Suppressor macrophage treated with lipopolysaccharide for 1 hour (primary cell): ENCODE measurements at places on chromosomes 16 and 17.

DNA sequence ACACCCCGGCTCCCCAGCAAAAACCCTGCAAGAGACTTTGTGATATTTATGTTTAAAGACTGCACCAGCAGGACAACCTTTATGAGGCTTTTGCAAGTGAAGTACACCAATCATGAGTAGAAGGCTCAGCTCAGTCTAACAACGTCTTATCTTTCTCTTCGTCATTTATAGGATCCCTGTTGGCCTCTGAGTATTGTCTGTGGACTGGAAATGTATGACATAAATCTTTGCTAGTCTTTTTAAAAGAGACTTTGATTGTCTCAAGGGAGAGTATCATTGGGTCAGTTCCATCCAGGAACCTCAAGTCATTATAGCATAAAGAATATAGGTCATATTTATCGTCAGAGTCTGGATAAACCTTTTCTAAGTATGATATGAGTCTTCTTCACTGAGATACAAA lies 505.0 kb upstream of the SOX9 start:
- DNase-seq = no peak

DNA sequence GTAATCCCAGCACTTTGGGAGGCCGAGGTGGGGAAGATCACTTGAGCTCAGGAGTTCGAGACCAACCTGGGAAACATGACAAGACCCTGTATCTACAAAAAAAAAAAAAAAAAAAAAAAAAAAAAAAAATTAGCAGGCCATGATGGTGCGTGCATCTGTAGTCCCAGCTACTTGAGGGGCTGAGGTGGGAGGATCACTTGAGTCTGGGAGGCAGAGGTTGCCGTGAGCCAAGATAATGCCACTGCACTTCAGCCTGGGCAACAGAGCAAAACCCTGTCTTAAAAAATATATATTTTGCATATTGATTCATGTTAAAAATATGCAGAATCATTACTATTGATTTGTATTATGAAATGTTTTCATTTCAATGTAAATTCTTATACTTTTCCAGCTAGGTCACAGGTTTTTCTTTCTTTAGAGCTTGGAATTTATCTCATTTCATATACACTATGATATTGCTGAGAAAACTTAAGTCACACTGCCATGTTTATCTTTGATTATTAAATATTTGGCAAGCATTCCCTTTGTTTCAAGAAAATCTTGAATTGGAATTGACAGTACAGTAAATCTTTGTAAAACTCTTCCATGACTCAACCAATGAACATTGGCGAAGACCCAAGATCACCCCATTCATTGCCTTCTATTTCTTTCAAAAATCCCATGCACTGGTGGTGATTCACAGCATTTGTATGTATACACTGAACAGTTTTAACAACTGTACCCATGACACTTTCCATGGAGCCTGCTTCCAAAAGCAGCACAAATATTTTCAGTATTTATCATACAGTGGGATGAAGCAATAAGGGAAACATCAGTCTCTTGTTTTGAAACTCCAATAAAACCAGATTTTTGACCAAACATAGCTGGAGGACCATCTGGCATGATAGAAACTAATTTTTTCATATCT lies 83.5 kb upstream of the TNRC6A start:
- DNase-seq = peak; percentile 20

- DNase-seq = no peak
Observed at GRCh38 chr16:69924777-69925191, 26.4 kb upstream of the CLEC18A start.

- DNase-seq = no peak
Observed at GRCh38 chr16:82641336-82641984, 14.7 kb downstream of the CDH13 start.

DNA sequence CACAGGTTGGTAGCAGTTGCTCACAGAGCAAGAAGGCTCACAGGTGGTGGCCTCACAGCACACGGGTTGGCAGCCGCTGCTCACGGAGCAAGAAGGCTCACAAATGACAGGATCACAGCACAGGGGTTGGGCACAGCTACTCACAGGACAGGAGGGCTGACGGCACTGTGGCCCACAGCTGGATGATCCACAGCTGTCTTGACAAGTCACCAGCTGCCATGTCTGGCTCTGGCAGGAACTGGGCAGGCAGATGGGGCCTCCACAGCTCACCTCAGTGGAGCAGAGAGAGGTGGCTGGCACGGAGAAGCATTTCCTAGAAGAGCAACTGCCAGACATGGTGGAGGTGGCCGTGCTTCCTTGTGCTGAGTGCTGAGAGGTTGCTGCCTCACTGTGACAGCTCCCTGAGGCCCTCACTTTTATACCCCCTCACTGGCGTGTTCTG lies at the start of gene KRTAP16-1:
Gene KRTAP16-1, minus strand, starts transcription at position 392 of the 442 bp plus-strand sequence. Its CDS starts 56 bp downstream, at position 336.
- DNase-seq = no peak

DNA sequence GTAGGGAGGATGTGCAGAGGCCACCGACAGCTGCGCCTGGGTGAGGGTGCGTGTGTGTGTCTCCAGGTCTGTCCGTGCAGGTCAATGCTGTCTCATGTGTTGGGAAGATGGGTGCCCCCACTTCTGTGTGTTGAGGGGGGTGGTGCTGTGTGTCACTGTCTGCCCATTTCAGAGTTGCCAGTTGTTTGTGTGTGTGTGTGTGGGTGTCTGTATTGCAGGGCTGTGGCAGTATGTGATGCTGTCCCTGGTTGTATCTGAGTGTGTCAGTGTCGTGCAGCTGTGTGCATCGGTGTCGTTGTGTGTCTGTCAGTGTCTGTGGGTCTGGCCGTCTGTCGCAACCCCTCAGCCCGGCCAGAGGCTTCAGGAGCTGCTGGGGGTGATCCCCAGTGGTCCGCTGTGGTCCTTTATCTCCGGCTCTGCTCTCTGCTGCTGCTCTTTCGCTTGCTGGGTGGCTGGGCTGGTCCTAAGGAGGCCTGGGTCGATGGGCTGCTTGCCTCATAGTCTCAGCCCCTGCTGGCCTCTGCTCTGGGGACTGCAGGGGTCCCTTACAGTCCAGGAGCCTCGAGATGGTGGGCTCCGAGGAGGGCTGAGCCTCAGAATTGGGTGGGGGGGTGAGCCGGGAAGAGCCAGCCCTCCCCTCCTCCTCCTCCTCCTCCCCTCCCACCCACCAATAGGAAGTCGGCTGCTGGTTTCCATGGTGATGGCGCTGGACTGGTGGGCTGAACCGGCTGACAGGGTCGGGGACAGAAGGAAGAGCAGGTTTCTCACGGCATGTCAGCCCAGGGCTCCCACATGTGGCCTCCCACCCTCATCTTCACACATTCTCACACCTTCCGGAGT lies at the start of gene TSPOAP1:
Gene TSPOAP1, minus strand, starts transcription at position 601 of the 840 bp plus-strand sequence. CDS start 875 bp downstream, outside the sequence.
- DNase-seq = peak; percentile 45

DNA sequence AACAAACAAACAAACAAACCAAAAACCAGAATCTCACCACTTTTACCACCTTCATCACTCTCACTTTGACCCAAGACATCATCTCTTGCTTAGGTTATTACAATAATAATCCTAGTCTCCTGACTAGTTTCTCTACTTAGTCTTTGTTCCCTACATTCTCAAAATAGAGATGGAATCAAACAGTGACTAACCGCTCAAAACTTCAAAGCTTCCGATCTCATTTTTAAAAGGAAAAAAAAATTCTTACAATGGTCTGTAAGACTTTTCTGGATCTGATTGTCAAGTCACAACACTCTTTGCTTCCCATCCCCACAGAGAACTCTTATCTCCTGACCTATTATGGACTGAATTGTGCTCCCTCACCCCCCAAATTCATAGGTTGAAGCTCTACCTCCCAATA lies 60.9 kb downstream of the SPAG9 start:
- DNase-seq = no peak

DNA sequence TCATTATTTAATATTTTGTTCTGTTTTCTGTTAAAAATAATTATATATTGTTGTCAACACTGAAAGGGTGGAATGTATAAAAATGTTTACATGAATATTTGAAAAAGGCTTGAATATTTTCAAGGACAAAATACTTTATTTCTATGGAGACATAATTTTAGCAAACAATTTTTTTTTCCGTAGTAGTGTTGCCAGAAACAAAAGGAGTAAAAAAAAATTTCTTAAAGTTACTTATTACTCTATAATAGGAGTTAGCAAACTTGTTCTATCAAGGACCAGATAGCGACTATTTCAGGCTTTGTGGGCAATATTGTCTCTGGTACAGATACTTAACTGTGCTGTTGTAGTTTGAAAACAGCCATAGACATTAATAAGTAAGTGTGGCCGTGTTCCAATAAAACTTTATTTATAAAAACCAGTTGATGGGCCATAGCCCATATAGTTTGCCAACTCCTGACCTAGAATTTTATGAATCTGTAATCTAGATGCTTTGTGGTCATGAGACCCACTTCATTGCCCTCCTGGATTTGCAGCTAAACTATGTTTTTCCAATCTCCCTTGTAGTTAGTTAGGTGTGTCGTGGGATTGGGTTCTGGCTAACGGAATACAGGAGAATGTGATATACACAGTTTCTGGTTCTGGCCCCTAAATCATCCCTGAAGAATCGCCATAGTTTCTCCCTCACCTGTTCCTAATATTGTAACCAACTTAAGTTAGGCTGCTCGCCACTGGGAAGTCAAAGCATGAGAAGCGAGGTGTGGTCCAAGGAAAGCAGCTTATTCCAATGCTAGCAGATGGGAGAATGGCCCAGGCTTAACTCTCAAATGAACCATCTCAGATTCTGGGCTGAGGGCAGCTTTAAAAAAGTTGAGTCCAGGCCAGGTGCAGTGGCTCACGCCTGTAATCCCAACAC lies 153.6 kb downstream of the ABCA8 start:
- DNase-seq = no peak

GRCh38 chr17:72915625-72916081 lies 176.8 kb downstream of the SLC39A11 start:
- DNase-seq = no peak

- DNase-seq = peak; percentile 73
Observed at GRCh38 chr17:27430882-27431491, 25.3 kb upstream of the KSR1 start.

DNA sequence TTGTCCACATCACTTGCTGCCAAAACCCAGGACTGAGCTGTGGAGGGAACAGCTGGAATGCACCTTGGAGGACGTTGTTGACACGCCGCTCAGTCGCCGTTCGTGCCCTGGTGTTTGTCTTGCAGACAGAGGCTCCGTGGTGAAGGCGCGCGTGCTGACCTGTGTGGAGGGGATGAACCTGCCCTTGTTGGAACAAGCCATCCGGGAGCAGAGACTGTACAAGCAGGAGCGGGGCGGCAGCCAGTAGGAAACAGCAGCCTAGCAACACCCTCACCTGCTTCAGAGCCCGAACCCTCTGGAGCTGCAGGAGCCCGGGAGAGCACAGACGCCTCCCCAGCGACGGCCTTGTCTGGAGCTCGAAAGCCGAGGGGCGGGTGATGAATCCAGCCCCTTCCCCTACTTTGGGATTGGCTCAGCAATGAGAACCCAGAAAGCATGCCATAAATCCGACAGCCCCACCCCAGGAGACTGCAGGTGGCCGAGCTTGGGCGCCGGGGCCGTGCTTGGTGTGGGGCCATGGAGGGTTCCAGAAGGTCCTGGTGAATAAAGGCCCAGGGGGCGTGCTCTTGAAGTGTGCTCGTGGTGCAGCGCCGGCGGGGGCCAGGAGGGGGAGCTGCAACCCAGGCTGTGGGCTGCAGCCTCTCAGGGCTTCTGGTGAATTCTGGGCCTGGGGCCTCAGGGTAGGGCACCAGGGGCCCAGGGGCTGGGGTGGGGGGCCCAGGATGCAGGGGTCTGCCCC lies 470 bp upstream of the CDK3 start:
- peak; percentile 70 for DNase-seq

GRCh38 chr16:59527206-59527997 lies 793.3 kb upstream of the GOT2 start:
- DNase-seq = no peak

- no peak for DNase-seq
Observed at GRCh38 chr16:48911700-48912099, 301.7 kb upstream of the N4BP1 start.

GRCh38 chr17:29504711-29505110 lies 62.1 kb downstream of the ABHD15 start:
- no peak for DNase-seq

- DNase-seq = peak; percentile 57
Observed at GRCh38 chr16:25012525-25012991, 2.6 kb downstream of the ARHGAP17 start.

- DNase-seq = no peak
Observed at GRCh38 chr16:87584271-87584670, 18.0 kb upstream of the JPH3 start.

DNA sequence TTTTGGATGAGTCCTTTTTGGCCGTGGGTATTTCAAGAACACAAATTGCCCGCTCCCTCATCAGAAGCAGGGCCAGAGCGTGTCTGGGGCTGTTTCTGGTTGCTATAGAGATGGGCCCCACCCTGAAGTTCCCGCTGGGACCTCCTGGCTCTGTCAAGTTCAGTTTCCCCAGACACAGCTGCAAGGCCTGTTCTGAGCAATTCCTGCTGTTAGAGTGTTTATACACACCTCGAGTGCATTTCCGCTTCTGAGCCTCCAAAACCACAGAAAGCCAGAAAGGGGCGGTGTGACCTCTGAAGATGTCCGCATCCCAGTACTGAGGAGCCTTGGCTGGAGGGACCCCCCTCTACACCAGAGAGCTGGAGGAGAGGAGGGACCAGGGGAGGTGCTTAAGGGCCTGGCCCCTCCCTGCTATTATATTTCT lies 9.3 kb upstream of the WBP2 start:
- peak; percentile 35 for DNase-seq

DNA sequence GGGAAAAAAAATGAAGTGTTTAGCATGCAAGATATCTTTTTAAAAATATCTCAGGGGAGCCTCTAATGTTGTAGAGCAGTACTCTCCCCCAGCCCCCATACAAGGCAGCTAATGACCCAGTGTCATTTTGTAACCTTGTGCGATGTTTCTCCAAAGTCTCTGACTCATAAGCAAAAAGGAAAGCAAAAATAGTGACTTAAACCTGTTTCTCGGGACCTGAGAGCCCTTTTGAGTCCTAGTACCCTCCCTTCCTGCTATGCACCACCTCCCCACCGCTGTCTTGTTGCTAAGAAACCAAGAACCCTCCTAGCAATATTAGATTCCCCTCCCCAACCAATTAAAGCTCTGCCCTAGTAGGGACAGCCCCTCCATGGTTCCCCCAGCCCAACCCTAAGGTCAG lies 2.8 kb downstream of the MYCBPAP start:
- peak; percentile 40 for DNase-seq

DNA sequence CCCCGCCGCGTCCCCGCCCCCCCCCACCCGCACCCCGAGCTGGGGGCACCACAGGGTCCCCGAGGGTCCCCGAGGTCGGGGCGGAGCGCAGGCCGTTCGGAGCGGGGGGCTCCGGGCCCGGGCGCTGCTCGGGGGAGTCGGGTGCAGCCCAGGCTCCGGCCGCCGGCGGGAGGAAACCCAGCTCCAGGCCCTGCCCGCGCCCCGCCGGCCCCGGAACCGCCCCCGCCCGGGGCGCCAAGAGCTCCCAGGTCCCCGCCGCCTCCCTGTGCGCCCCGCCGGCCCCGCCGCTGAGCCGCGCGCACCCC lies 33.2 kb upstream of the RPH3AL start:
- DNase-seq = no peak
